Lung (tissue), 17 donors: ENCODE measurements at places on chromosomes 7 and 10.

- DNase-seq: peak; percentile 79
Measured at GRCh38 chr10:79929409-79929904, 19.4 kb downstream of the SFTPD start.

DNA sequence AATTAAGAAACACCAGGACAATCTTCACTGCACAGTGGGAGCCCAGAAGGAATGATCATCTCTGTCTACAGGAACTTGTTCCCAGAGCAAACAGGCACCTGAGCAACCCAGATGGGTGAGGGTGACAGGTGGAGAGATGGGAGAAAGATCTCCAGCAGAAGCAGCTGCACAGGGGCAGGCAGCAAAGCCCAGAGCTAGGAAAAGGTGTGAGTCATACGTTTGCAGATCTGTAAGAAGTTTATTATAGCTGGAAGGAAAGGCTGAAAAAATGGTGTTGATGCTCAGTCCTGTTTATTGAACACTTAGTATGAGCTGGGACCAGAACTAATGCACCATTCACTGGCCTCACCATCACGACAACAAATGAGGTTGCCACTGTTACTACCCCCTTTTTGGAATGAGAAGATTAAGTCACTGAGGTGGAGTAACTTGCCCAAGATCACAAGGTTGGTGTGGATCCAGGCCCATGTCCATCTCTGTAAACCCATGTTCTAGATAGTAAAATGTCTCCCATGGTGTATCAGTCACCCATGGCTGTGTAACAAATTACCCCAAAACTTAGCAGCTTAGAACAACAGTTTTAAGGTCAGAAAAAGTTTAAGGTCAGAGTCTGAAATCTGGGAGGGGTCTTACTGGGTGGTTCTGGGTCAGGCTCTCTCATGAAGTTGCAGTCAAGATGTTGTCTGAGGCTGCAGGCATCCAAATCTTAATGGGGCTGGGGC lies 506.9 kb downstream of the RPS24 start:
- no peak for DNase-seq

GRCh38 chr10:123537188-123537961 lies 128.8 kb upstream of the GPR26 start:
- DNase-seq: no peak

GRCh38 chr10:89091496-89091895 lies 100.9 kb downstream of the FAS start:
- DNase-seq: no peak

DNA sequence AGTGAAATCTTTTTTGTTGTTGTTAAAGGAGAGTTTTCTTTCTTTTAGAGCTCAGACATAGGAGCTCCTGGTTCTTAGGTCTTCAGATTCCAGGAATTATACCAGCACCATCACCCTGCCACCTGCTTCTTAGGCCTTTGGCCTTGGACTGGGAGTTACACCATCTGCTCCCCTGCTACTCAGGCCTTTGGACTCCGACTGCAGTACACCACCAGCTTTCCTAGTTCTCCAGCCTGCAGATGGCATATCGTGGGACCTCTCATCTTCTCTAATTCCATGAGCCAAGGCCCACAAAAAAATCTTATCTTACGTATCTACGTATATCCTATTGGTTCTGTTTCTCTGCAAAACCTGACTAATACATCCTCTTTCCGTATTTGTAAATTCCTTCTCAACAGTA lies 5.1 kb upstream of the TACC2 start:
- DNase-seq: no peak

GRCh38 chr7:111184987-111185386 lies 94.1 kb downstream of the LRRN3 start:
- DNase-seq: no peak

GRCh38 chr7:1807821-1808600 lies 137.9 kb downstream of the ELFN1 start:
- no peak for DNase-seq

DNA sequence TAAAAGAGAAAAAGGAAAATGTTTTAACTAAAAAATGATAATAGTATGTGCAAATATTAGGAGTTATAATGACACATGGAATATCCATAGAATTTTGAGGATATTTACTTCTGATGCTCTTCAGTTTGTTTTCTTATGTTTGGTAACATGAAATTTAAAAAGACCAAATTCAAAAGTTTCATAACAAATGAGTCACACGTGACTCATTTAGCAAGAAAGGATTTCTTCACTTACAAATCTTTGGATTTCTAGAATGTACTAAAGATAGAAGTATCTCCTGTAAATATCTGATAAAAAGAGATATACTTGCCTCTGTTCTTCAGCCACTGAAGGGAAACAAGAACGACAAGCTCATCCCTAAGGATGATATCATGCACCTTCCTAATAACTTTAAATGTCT lies 774.5 kb upstream of the LRRTM3 start:
- no peak for DNase-seq

GRCh38 chr10:1249142-1249920 lies 193.1 kb downstream of the WDR37 start:
- DNase-seq: no peak

DNA sequence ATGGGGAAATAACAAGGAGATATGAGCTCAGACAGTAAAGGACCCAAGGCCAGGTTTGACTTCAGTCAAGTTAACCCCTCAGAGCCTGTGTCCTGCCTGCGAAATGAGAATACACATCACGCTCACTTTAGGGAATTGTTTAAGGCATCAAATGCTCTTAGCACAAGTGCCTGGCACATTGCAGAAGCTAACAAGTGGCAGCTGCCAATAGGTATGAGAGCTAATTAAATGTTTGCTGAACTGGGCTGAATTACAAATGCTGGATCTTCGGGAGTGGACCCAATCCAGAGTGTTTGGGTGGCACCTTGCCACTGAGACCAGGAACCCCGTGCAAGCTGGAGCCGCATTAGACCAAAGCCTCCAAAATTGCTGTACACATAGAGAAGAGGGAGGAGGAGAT lies 136.8 kb downstream of the C10orf90 start:
- no peak for DNase-seq

DNA sequence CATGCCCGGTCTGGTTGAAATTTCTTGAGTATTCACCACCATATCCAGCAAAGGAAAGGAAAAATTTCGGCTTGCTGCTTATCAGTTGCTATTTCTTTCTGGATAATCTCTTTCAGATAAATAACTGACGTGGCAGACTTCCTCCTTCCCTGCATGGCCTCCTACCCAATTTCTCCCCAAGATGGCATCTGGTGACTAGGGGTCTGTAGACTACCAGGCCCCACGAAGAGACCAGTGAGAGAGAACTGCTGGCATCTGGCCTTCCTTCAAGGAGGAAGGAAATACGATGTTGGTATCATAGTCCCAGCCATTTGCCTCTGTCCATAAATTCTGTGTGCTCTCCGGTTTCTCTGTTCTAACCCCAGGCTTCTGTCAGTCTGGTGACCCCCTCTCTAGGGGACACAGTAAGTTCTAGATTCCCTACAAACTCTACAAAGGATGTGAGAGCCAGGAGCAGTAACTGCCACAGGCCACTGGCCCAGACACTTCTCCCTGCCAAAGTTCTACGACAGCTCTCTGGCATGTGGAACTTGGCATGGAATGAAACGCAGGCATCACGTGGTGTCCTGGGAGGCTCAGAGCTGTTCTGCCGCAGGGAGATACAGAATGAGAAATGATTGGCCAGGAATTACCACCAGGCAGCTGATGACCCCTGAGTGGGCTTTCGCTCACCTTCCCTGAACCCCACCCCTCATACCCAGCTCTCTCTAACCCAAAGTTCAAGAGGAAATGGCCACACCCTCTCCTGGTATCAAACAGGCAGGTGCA lies 30.0 kb upstream of the MSRB2 start:
- DNase-seq: peak; percentile 91

DNA sequence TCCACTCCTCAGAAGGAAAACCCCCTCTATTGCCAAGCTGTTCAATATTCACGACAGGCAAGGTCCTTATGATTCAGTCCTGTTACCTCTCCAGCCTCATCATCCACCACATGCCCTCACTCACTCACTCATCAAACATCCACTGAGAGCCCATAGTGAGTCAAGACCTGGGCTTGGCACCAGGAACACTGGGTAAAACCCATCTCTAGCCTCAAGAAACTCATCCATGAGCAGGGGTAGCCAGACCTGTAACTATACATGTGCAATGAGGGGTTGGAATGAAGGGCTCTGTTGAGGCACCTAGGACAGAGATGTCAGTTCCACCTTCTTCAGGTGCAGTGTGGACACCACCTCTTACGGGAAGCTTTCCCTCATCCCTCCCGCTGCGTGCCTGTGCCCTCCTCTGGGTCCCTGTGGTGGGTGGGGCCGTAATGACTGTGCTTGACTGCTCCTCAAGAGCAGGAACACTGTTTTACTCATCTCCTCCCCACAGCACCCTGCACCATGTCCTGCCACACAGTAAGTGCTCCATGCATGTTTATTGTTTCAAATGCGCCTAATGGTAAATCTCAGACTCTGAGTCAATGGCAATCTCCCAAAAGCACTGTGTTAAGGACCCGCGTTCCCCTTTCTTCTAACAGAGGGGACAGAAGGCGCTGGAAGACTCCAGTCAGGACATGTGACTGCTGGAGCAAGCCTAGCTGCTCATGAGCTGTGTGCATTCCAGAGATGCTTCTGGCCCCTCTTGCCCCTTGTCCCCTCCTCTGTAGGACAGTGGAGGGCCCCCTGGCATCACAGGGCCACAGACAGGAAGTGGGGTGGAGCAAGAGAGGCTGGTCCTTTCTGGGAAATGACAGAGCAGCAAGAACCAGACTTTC lies 95.4 kb downstream of the HIPK2 start:
- peak; percentile 77 for DNase-seq

GRCh38 chr10:59561477-59562121 lies 148.1 kb downstream of the SLC16A9 start:
- no peak for DNase-seq

DNA sequence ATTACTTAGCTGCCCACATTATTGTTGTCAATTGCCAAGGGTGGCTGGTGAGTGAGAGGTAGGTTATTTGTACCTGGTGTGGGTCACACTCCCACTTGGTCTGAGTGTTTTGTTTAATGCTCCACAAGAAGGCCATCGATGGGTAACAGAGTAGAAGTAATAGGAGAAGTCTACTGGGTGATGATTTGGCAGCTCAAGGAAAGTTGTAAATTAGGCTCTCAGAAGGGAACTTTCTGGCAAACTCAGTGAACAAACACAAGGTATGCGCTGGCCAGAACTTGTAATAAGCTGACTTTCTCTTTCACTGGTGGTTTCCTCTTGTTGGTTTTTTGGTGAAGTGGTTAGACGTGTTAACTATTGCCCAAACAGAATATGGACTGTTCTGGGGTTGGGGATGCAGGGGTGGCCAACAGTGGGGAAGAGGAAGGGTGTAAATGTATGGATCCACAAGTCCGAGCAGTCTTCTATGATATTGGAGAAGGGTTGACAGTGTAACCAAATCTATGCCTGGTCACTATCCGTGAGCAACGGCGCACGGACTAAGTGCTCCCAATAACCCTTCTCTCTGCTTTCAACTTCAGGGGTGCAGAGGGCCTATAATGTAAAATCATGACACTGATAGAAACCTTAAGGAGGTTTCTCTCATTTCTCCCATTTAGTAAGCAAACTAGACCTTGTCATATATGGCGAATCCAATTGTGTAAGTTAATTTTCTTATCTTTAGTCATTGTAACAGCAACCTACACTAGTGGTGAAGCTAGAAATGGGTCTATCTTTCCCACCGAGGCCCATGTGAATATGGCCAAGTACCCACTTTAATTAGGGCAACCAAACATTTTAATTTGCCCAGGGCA lies 212.8 kb downstream of the PTEN start:
- DNase-seq: no peak

DNA sequence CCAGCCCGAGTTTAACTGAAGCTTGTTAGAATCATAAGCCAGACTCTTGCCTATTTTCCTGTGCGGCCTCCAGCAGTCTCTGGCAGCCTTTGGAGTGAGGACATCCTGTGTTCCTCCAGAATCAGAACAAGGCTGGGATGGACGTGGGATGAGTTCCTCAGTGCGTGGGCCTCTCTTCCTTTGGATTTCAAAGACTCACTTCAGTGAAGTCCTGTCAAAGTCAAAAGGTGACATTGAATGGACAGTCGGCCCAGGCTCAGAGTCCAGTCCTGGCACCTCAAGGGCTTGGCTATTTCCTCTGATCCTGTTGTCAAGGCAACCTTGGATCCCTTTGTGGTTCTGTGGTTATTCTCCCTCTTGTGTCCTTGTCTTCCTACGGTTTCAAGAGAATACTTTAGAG lies 21.4 kb upstream of the SMC3 start:
- no peak for DNase-seq

- peak; percentile 4 for DNase-seq
Measured at GRCh38 chr10:132704008-132704814, 81.7 kb downstream of the NKX6-2 start.

DNA sequence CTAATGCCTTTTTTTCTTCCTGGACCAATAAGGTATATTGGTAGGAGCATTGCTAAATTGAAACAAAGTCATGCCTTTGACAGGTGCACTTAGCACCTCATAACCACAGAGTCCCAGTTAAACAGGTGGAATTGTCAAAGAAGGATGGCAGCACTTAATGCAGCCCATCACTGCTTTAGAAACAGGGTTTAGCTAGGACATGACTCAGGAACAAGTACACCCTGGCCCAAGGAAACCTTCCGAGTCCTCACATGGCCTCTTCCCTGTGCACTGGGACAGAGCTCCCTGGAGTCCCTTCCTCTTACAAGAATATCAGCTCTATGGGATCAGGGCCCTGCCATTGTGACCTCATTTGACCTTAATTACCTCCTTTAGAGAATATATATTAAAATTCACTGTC lies 382.7 kb downstream of the EXOC4 start:
- DNase-seq: no peak

GRCh38 chr10:114175667-114176066 lies 1.7 kb upstream of the CCDC186 start:
- no peak for DNase-seq

GRCh38 chr7:2460641-2461040 lies 15.6 kb downstream of the GRIFIN start:
- no peak for DNase-seq

DNA sequence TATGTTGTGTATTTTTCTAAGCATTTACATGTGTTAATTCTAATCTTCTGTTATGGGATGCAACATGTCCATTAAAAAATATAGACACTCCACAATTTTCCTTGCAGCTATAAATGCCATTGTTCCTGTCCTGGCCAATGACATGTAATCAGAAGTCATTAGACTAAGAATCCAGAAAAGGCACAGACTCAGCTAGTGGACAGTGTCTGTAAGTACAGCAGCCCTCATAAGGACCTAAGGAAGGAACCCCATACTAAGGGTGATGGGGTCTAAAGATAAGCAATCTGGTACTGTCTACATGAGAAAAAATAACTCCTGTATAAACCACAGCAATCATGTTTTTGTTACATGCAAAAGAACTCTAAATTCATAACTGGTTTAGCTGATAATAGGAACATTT lies 115.9 kb downstream of the GPR85 start:
- no peak for DNase-seq
